ENCODE measurements at places on chromosomes 3 and 15.

DNA sequence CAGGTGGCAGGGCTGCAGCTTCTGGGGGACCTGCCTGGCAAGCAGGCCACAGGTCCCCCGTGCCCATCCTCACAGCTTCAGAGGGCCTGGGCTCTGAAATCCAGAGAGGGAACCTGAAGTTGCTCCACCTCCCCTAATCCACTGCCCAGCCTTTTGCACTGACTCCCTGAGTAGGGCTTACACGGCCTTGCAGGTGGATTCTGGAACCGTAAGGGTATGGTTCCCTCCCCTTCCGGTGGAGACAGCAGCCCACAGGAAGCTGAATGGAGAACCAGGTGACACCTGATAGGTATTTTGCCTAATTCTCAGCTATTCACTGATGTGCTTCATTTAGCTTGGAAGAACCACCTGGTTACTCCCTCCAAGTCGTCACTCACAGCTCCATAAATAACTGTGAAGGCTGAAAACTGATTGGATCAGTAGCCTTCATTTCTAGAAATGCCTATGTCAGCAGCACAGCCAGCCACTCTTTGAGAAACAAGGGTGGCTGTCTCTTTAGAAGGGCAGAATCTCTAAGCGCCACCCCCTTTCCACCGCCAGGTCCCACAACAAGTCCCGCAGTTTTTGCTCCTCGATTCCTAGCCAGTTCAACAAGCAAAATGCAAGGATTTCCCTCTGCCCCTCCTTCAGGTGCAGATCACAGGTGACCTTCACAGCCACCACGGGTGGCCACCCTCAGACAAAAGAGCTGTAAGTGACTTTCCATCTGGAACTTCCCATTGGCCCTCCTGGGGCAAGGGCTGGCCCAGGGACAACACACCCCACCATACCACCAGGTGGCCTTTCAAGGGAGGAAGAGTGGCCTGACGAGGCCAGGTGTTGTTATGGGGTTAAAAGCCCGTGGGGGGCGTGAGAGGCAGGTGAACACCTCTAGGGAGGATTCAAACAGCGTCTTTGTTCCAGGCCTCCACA lies 112.9 kb downstream of the SEC22A start:
- DNase-seq: no peak

GRCh38 chr15:75064846-75065245 lies 41.5 kb downstream of the PPCDC start:
- DNase-seq: no peak

- no peak for DNase-seq
Observed at GRCh38 chr15:27764339-27764738, 334.8 kb downstream of the OCA2 start.

- DNase-seq: no peak
Observed at GRCh38 chr3:20701641-20702040, 515.6 kb upstream of the SGO1 start.

DNA sequence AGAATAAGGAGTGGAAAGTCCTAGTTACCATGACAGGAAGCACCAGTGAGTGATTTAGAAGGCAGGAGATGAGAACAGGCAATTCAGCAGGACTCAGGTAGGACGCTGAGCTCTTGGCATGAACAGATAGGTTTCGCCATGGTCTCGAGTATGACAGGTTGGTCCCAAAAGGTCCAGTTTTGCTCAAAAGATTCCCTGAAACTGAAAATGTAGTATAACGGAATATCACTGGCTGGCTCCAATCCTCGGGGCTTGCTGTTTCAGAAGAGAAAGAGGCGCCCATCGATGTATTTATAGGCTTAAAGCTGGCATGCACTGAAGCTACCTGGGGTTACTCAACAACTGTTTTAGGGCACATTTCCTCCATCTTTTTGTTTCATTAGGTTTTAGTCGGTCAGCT lies 59.2 kb downstream of the SRGAP3 start:
- DNase-seq: no peak

- no peak for DNase-seq
Observed at GRCh38 chr3:194900854-194901522, 215.3 kb downstream of the FAM43A start.

DNA sequence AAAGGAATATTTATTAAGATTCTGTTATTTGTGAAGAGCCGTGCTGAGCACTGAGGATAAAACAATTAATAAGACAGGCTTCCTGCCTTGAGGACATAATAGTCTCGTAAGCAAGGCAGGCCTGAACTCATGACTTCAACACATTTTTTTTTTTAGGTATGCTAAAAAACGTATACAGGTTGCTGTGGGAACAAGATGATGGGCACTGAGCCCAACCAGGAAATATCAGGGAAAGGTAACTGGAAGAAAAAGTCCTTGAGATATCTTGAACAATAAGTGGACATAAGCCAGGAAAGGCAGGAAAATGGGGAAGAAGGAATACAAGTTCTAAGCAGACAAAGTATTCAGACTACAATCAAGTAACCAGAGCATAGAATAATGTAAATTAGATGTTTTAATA lies 26.1 kb downstream of the CERS3 start:
- DNase-seq: no peak

GRCh38 chr3:109888026-109888425 lies 550.7 kb upstream of the DPPA4 start:
- DNase-seq: no peak

DNA sequence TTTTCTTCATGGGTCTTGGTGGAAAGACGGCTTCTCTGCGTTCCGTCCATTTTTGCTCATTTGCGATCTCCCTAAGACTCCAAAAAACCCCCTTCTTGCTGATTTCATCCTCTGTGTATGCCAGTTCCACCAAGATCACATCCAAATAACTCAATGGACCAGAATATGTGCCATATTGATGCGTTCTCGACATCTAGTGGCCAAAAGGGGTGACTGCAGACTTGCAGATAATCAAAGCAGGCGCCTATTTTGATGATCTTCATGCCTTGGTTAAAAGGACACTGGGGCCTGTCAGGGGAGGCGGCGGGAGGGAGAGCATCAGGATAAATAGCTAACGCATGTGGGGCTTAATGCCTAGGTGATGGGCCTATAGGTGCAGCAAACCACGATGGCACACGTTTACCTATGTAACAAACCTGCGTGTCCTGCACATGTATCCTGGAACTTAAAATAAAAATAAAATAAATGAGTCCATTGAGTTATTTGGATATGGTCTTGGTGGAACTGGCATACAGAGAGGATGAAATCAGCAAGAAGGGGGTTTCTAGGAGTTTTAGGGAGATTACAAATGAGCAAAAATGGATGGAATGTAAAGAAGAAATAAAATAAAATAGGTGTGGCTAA lies 104.2 kb upstream of the RAD18 start:
- DNase-seq: peak; percentile 52

- peak; percentile 56 for DNase-seq
Observed at GRCh38 chr15:90142216-90143165, 40.2 kb upstream of the IDH2 start.

- DNase-seq: no peak
Observed at GRCh38 chr3:135970506-135971116, 5.1 kb downstream of the PPP2R3A start.

GRCh38 chr15:75339531-75340240 lies 3.8 kb downstream of the COMMD4 start:
- no peak for DNase-seq

DNA sequence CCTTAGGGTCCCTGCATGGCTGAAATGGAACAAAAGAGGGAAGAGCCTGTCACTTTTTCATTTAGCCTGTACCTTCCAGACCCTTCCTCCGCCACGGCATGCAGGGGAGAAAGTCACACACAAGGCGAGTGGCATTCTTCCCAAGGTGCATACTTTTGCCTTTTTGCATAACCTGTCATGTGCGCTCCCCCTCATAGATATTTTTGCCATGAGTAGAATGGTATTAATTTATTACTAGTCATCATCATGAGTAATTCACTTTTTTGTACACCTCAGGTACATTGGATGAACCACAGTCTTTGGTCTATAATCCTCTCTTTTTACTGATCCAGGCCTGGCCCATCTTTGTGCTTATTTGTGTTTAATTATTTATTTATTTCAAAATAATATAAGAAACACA lies 8.9 kb upstream of the BUB1B start:
- no peak for DNase-seq

DNA sequence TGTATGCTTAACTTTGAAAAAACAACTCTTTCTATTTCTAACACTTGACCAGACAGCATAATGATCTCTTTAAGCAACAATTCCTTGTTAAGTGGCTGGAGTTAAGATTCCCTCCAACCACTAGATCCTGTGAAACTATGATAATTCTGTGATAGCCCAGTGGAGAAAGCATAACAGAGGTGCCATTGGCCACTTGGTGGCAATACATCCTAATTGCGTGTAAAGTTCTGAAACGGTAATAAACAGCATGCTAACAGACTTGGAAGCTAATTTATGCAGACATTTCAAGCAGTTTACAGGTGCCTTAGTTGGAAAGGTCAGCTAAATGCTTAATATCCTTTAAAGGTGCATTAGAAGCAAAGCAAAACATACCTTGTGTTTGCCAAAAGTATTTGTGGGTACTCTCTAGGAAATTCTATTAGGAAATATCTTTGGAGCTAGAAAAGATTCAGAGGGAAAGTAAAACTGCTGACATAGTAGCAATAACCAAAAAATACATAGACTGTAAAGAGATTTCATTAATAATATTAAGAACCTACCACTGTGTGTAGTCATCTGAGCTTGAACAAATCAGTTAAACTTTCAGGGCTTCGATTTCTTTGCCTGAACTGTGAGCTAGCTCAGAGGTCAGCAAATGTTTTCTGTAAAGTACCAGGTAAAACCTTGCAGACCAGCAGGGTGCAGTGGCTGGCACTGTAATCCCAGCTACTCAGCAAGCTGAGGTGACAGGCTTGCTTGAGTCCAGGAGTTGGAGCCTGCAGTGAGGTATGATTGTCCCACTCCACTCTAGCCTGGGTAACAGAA lies 19.0 kb upstream of the CSTA start:
- DNase-seq: no peak

DNA sequence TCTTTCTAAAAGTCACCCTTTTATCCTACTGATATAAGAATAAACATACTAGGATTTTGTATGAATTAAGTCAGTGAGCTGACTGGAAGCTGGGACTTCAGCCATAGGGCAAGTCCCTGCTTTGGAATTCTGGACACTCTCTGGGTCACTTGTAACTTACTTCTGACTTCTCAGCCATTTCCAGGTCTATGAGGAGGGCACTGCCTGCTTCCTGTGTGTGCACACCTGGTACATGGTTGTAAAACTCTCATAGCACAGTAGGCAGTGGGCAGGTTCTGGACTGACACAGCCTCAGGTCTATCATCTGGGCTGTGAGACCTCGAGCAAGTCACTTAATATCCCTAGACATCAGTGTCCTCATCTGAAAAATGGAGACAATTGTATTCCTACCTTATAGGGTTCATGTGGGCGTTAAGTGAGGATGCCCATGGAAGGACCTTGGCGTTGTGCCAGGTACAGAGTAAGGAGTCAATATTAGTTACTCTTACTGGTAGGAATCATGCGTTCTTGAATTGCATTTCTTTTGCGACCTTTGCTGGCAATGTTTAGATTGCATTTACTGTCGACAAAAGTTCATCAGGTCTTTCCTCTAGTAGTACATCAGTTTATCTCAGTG lies 27.5 kb upstream of the TGM5 start:
- DNase-seq: no peak

DNA sequence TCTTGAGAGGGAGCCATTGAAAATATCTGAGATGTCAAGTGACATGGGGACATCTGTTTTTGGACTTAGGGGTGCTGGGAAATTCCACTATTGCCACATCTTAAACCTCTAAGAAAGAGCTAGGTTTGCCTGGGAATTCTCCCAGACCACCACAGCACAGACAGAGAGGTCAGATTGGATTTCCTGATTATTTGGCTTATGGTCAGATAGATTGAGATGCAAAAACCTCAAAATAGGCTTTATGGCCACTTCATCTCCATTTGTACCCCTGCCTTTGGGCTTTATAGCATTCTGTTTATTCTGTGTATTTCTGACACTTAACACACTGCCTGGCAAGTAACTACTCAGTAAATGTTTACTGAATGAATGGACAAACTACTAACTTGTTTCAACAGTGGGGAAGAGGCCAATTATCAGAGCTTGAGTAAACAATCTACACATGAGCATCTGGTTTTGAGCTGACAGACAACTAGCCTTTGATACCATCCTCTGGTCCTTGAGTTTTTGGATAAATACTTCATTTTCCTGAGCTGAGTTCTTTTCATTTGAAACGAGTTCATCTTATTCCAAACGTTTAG lies 81.8 kb downstream of the TP63 start:
- DNase-seq: no peak

GRCh38 chr15:61050844-61051568 lies 178.1 kb downstream of the RORA start:
- DNase-seq: no peak

- no peak for DNase-seq
Observed at GRCh38 chr3:136008732-136009470, 43.4 kb downstream of the PPP2R3A start.

GRCh38 chr3:193389335-193389734 lies 10.8 kb upstream of the ATP13A5 start:
- no peak for DNase-seq

GRCh38 chr3:184757022-184757651 lies 45.3 kb upstream of the MAGEF1 start:
- no peak for DNase-seq

- no peak for DNase-seq
Observed at GRCh38 chr3:49026536-49026935, 2.7 kb downstream of the IMPDH2 start.

DNA sequence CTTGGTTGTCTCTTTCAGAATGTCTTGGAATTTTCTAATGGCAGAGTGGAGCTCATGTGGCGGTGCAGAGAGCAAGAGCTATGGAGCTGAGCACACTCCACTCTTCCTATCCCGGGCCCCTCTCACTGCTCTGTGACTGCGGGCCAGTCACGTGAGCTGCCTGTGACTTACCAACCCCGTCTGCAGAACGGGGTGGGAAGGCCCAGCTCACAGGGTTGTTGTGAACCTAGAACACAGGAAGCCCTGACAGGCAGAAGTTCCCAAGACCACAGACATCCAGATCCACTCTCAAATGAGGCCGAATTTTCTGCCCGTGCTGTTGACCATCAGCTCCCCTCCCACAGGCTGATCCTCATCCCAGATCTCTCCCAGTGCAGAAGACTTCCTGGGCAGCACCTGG lies 35.5 kb upstream of the PLXNA1 start:
- DNase-seq: no peak

DNA sequence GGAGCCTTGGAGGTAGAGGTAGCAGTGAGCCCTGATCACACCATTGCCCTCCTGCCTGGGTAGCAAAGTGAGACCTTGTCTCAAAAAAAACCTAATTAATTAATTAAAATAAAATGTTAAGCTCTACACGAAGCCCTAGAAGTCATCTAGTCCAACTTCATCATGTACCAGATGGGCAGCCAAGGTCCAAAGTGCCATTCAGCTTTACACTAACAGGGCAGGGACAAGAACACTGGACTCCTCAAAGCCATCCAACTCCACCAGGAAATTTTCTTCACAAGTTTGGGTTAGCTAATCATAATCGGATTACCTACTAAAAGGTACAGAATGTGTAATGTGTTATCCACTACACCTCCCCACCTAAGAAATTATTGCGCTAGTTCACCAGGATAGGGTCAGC lies 48.8 kb downstream of the WWTR1 start:
- DNase-seq: no peak
